ENCODE measurements at places on chromosomes 2 and 18. TPM values are rescaled to one million over a fixed set of nuclear protein-coding genes. Genes with fewer than 3 reads are reported as not detected.

GRCh38 chr2:55966401-55967118 lies 43.0 kb upstream of the EFEMP1 start:
- no peaks in the 10 kb centered on the region for H3K27me3 ChIP-seq
- no peaks in the 10 kb centered on the region for H3K36me3 ChIP-seq
- DNase-seq, result no peak
- H3K4me3 ChIP-seq, result no peak overlapping the region
- H3K4me1 ChIP-seq, result no peaks in the 10 kb centered on the region

DNA sequence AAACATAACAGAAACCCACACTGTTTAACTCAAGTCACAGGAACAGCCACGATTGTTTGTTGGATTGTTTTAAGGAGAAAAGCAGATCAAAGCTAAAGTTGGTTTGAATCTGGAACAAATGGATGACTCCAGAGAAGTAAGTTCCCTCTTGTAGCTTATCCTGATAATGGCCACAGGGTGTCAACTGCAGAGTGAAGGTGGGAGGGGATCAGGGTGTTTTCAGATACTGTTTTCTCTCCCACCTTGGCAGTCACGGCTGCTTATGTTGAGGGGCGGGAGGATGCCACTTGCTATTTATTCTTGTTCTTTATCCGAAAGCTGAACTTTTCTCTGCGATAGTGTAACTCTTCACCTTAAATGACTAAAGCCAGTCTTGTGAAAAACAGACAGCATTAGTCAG lies 36.5 kb upstream of the INPP4A start:
- no peaks in the 10 kb centered on the region for H3K27me3 ChIP-seq
- H3K27ac ChIP-seq, result no peak overlapping the region
- H3K4me3 ChIP-seq, result no peak overlapping the region
- no peaks in the 10 kb centered on the region for H3K36me3 ChIP-seq
- H3K4me1 ChIP-seq, result peaks cover 4% of the 10 kb centered on the region

DNA sequence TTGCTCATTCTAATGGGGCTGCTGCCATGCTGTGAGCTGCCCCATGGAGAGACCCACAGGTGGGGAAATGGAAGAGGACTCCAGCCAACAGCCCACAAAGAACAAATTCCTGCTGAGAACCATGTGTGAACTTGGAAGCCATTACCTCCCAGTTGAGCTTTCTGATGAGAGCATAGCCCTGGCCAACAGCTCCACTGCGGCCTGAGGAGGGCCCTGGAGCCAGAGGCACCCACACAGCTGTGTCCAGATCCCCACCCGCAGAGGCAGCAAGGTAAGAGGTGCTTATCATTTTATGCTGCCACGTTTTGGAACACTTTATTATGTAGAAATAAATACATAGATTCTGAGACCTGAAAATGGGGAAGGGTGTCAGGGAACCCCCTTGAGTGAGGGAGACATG lies 44.2 kb upstream of the OTOS start:
- no peaks in the 10 kb centered on the region for H3K27me3 ChIP-seq
- H3K36me3 ChIP-seq, result no peaks in the 10 kb centered on the region
- H3K4me3 ChIP-seq, result no peak overlapping the region
- DNase-seq, result no peak

DNA sequence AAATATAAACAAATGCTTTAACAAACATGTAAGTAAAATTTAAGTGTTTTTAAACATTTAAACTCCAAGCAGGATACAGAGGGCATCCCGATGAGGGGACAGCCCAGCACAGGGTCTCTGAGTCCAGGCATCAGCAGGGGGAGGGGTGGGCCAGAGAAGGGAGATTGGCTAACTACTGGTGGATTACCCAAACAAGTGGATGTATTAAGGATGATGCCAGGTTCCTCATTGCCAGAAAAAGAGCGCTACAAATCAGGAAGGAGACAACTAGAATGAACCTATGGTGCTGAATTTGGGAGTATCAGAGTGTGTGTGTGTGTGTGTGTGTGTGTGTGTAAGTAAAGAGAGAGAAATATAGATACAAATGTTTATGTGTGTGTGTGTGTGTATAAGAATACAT lies 162.0 kb upstream of the RMP24 start:
- no peak for DNase-seq
- no peak overlapping the region for H3K27ac ChIP-seq
- no peaks in the 10 kb centered on the region for H3K27me3 ChIP-seq
- H3K4me1 ChIP-seq, result no peaks in the 10 kb centered on the region
- H3K36me3 ChIP-seq, result no peaks in the 10 kb centered on the region

DNA sequence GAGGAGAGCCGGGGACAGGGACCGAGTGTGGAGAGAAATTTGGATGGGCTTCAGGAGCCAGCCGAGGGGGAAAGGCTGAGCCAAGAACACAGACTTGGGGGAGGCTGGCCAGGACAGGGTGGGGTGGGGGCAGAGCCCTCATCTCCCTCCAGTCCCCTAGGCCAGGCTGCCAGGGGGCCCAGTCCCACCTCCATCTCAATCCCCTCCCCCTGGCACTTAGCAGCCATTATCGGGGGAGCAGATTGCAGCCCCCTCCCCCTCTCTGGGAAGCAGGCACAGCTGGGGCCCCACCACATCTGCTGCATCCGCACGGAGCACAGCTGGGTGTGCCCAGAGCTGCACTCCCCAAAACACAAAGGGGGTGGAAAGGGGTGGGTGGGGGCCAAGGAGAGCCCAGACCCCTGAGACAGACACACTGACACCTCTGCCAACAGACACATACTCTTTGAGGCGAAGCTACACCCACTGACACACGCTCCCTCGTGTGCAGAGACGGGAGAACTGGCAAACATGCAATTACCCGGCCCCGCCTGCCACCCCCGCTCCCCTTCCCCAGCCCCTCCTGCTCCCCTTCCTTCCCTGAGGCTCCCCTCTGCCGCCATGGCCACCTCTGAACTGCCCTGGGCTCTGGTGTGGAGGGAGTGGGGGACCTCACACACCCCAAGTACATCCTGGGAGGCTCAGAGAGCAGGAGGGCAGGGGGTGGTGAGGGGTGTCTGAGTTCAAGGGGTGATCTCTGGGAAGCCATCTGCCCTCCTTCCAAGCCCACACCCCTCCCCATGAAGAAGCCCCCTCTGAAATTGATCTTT lies 5.1 kb upstream of the ASIC4 start:
- DNase-seq, result no peak
- no peak overlapping the region for H3K27ac ChIP-seq
- H3K36me3 ChIP-seq, result peaks cover 26% of the 10 kb centered on the region
- H3K4me3 ChIP-seq, result no peak overlapping the region
- peaks cover 26% of the 10 kb centered on the region for H3K4me1 ChIP-seq

- no peak for DNase-seq
- H3K27me3 ChIP-seq, result no peaks in the 10 kb centered on the region
- H3K4me1 ChIP-seq, result no peaks in the 10 kb centered on the region
- H3K36me3 ChIP-seq, result no peaks in the 10 kb centered on the region
- no peak overlapping the region for H3K27ac ChIP-seq
Measured at GRCh38 chr2:120203251-120204021, 19.8 kb downstream of the TMEM185B start.

- no peak overlapping the region for H3K27ac ChIP-seq
- H3K4me3 ChIP-seq, result no peak overlapping the region
- no peaks in the 10 kb centered on the region for H3K27me3 ChIP-seq
- no peak for DNase-seq
Measured at GRCh38 chr2:9060819-9061218, 57.3 kb upstream of the MBOAT2 start.

DNA sequence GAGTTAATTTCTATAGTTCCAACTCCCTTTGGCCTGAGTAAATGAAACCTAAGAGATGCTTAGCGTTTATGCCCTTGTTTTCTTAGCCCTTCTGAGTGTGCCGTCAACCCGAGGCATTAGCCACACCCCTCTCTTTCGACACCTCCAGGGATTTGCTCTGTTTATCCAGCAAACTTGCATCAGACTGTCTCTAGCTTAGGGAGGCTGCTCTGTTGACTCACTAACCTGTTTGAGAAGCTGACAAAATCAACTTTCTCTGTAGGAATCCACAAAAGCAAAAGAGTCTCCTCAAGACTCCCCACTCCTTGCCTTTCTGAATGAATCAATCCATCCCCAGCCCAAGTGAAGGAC lies 317.6 kb downstream of the TNS1 start:
- H3K27ac ChIP-seq, result no peak overlapping the region
- no peak for DNase-seq
- no peaks in the 10 kb centered on the region for H3K4me1 ChIP-seq

DNA sequence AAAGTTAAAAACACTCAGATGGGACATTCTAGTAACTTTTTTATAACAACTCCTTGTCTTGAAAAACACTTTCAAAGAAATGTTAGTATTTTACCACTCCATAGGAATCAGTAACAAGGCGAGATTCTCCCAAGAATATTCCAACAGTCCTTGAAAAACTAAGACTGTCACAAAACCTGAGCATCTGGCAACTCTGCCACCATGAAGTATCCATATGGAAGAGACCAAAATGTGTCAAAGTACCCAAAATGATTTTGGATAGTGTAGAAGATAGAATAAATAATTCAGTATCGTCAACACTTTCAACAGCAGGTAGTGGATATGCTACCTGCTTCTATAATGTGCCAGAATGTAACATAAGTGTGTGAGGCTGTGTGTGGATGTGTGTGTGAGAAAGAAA lies 361.8 kb downstream of the ZEB2 start:
- H3K36me3 ChIP-seq, result no peaks in the 10 kb centered on the region
- DNase-seq, result no peak
- no peak overlapping the region for H3K4me3 ChIP-seq
- H3K27ac ChIP-seq, result no peak overlapping the region
- H3K4me1 ChIP-seq, result no peaks in the 10 kb centered on the region

GRCh38 chr2:140275427-140275826 lies 1495.2 kb upstream of the NXPH2 start:
- no peak for DNase-seq
- no peak overlapping the region for H3K27ac ChIP-seq
- no peaks in the 10 kb centered on the region for H3K36me3 ChIP-seq
- no peaks in the 10 kb centered on the region for H3K4me1 ChIP-seq
- H3K4me3 ChIP-seq, result no peak overlapping the region
- H3K27me3 ChIP-seq, result no peaks in the 10 kb centered on the region

DNA sequence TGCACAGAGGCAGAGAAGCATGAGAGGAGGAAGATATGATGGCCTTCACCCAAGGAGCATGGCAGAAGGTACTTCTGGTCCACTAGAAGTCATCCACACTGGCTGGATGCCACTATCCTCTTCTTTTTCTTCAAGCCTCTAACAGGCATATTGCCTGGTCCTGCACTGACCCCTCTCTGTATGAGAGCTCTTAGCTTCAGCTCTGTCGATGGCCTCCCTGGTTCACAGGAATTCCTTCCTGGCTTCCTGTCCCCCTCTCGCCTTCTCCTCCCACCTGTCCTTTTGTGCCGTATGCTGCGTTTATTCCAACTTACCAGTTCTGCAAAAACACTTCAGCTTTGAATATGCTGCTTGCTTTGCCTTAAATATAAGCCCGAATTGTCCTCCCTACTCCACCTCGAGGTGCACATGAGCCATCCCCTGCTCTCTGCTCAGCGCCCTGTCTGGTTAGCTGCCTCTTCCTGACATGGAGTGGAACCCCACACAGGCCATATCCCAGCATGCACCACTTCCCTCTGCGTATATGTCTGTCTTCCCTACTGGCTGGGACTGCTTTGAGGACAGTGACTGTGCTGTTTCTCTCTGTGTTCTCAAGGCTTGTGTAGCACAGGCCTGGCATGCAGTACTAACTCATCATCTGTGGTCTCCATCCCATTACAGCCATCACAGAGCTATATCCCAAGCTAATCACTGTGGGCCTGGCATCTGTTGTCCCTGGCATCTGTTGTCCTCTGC lies 474.9 kb downstream of the EIPR1 start:
- no peak overlapping the region for H3K27ac ChIP-seq
- no peak for DNase-seq
- H3K27me3 ChIP-seq, result no peaks in the 10 kb centered on the region
- no peak overlapping the region for H3K4me3 ChIP-seq
- no peaks in the 10 kb centered on the region for H3K36me3 ChIP-seq
- peaks cover 6% of the 10 kb centered on the region for H3K4me1 ChIP-seq

DNA sequence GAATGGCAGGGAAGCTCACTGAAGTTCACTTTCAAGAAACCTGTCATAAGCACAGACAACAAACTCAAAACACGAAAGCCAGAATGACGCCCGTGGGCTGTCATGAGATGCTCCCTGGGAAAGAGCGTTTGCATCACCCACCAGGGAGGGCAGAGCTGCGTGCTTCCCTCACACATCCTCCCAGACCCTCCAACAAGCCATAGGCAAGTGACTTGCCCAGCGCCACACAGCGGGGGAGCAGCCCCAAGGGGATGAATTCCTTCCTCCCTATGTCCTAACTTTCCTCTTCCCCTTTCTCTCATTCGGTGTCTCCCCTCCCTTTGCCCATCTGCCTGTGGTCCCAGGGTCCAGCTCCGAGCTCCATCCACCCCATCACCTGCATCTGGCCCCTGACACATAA lies 10.7 kb downstream of the BIN1 start:
- no peak for DNase-seq
- no peak overlapping the region for H3K27ac ChIP-seq
- no peaks in the 10 kb centered on the region for H3K36me3 ChIP-seq
- no peaks in the 10 kb centered on the region for H3K27me3 ChIP-seq
- no peaks in the 10 kb centered on the region for H3K4me1 ChIP-seq

- DNase-seq, result no peak
- H3K4me3 ChIP-seq, result no peak overlapping the region
- H3K36me3 ChIP-seq, result no peaks in the 10 kb centered on the region
Measured at GRCh38 chr2:37858400-37858711, 66.7 kb upstream of the RMDN2 start.

GRCh38 chr2:227016894-227017293 lies 147.1 kb downstream of the COL4A4 start:
- no peak overlapping the region for H3K4me3 ChIP-seq
- no peaks in the 10 kb centered on the region for H3K4me1 ChIP-seq
- DNase-seq, result no peak
- H3K27me3 ChIP-seq, result peaks cover 4% of the 10 kb centered on the region
- H3K27ac ChIP-seq, result no peak overlapping the region
- H3K36me3 ChIP-seq, result no peaks in the 10 kb centered on the region

DNA sequence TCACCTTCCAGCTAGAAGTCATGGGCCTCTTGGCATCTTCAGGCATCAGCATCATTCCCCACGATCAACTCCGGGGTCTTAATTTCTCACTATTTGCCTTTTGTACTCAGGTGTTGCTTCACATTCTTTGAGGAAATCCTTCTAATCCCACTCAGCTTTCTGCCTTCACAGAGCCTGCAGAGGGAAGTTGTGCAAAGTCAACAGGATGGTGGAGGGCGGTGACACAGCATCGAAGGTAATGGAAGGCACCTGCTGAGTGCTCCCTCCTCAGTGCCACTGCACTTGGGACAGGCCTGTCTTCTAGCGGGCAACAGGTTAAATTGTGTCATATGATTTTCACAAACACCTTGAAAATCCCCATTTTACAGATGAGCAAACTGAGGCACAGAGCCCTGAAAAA lies 164.0 kb downstream of the EN1 start:
- H3K27me3 ChIP-seq, result no peaks in the 10 kb centered on the region
- H3K4me1 ChIP-seq, result no peaks in the 10 kb centered on the region
- no peak overlapping the region for H3K27ac ChIP-seq
- no peak for DNase-seq
- no peaks in the 10 kb centered on the region for H3K36me3 ChIP-seq
- H3K4me3 ChIP-seq, result no peak overlapping the region

GRCh38 chr18:1048032-1048431 lies 143.4 kb downstream of the ADCYAP1 start:
- no peaks in the 10 kb centered on the region for H3K4me1 ChIP-seq
- DNase-seq, result no peak
- H3K4me3 ChIP-seq, result no peak overlapping the region

SH3RF3 gene
- 5.9 TPM for total RNA-seq

ADD2 gene
- total RNA-seq, result 6.4 TPM

SIX3 gene
- not detected for total RNA-seq

PKDCC gene
- total RNA-seq, result not detected

Data from CD4-positive, alpha-beta T cell (primary cell).